ENCODE measurements at places on chromosomes 2 and 18.

- no peak for DNase-seq
Measured at GRCh38 chr18:63965716-63966330, 4.1 kb upstream of the SERPINB8 start.

- DNase-seq, result no peak
Measured at GRCh38 chr18:36777566-36777965, 51.2 kb downstream of the TPGS2 start.

DNA sequence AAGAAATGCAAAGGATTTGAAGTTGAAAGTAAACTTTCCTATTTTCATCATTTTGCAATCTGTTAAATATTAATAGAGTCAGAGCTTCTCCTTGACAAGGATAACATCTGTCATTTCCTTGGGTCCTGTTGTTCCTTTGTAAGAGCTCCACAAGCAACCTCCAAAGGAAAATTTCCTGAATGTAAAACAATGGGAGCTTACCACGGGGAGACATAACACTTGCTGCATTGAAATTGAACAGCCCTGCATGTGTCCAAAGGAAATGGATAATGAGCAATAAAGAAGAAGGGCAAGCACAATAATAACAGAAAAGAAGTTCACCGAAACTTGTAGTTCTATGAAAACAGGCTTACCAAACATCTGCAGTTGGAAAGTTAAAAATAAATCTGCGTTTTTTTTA, 42.0 kb upstream of the SCG2 start:
- DNase-seq, result no peak

DNA sequence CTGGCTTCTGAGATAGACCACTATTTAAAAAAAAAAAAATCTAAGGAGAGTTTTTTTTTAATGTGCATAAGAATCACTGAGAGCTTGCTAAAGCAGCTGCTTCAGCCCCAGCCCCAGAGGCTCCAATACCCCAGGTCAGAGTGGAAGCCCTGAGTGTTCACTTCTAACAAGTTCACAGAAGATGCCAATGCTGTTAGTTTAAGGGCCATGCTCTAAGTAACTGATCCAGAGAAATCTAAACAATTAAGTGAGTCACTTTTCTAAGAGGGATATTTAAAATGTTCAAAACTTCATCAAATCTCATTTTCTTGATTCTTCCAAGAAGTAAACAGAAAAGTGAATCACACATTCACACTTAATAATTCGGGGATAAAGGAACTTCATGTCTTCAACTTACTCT, 126.4 kb upstream of the CD226 start:
- no peak for DNase-seq

- DNase-seq, result no peak
Measured at GRCh38 chr2:234842753-234843152, 109.1 kb upstream of the SH3BP4 start.

DNA sequence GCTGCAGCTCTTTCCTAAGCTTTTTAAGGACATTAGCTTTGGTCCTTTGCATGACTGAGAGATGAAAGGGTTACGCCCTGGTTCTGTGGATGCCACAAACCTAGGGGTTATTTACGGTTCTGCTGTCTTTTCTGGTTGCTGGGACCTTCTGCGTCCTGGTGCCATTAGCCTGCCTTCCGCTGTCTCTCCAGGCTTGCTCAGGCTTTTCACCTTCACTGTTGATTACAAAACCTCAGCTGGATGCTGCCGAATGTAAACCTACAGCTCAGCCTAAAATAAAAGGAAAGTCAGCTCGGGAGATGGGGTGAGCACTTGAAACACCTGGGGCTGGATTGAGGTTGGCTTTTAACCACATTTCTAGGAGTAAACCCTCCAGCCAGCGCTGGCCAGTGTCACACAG, 130.9 kb upstream of the ARHGAP28 start:
- no peak for DNase-seq

DNA sequence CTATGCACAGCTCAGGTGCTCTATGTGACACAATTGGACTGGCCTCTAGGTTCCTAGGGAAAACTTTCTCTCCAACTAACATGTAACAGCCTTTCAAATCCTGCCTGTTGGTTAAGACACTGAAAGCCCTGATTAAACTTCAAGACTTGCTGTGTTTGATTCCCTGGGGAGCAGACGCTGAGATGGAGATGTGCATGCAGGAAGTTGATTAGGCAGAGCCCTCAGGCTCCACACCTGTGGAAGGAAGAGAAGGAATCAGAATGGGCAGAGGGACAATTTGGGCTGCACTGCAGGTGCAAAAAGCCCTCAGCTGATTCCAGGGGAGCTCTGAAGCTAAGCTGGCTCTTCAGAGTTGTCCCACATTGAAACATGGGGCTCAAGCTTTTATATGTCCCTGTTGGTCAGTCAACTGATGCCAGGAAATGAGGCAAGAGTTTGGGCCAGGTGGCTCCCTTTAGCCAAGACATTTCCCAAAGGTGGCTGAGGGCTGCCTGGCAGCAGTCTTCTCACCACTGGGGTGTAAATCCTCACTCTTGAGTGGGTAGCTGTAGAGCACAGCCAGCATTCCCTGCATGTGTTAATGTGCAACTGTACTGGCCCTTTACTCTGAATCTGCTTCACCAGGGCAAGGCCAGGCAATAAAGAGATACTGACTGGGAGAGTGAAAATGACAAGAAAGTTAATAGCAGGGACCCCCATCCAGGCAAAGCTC, 199.5 kb upstream of the DDX18 start:
- DNase-seq, result no peak

DNA sequence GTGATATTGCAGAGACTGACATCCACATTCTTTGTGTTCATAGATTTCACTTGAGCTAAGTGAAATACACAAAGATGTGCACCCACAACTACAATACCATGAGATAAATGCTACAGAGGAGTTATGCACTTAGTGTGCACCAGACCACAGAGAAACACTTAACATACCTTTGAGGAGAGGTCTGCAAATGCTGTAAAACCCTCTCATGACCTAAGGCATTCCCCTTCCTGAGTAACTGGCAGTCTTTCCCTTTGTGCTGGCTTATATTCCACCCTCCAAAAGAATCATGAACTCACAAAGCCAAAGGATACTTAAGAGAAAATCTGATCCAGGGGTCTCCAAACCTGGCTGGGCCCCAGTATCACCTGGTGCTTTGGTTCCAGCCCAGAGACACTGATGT, 16.2 kb downstream of the NXPH2 start:
- no peak for DNase-seq

GRCh38 chr2:235981631-235982030, 186.6 kb downstream of the GBX2 start:
- DNase-seq, result no peak

- DNase-seq, result no peak
Measured at GRCh38 chr18:11653521-11653920, 35.5 kb upstream of the GNAL start.

- peak; percentile 23 for DNase-seq
Measured at GRCh38 chr2:65064728-65065552, 8.7 kb downstream of the CEP68 start.

- DNase-seq, result no peak
Measured at GRCh38 chr2:119438726-119439284, 7.2 kb downstream of the TMEM37 start.

- no peak for DNase-seq
Measured at GRCh38 chr2:40101131-40101575, 322.1 kb upstream of the THUMPD2 start.

GRCh38 chr2:189267925-189268579, 88.5 kb upstream of the COL5A2 start:
- DNase-seq, result no peak

GRCh38 chr2:146764301-146764700, 1080.5 kb upstream of the ACVR2A start:
- DNase-seq, result no peak

DNA sequence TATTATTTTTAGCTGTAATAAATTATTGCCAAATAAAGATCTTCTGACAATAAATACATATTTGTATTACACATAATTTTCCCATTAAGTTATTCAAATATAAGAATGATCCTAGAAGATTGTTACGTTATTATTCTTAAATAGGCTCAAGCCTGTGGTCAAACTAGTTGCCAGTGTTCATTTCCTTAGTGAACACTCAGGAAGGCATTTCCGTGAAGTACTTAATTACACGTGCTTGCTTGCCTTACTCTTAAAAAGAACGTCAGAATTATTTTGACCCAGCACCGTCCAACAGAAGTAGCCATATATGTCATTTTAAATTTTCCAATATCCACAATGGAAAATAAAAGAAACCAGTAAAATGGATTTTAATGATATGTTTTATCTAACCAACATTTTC, 249.8 kb downstream of the TXNL1 start:
- no peak for DNase-seq

DNA sequence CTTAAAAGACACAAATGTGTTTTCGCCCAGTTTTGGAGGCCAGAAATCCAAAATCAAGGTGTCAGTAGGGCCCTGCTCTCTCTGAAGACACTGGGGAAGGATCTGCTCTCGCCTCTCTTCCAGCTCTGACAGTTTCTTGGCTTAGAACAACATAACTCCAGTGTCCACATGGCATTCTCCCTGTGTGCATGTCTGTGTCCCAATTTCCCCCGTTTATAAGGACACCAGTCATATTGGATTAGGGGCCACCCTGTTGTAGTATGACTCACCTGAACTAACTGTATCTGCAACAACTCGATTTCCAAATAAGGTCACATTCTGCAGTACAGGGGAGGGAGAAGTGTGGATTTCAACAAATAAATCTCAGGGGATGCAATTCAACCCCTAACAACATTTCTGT, 263.2 kb downstream of the SS18 start:
- DNase-seq, result no peak

- peak; percentile 57 for DNase-seq
Measured at GRCh38 chr2:8049851-8050571, 631.8 kb upstream of the ID2 start.

- DNase-seq, result no peak
Measured at GRCh38 chr2:10487081-10487740, 39.1 kb upstream of the ODC1 start.

GRCh38 chr2:43328133-43328532, 101.7 kb upstream of the ZFP36L2 start:
- no peak for DNase-seq

DNA sequence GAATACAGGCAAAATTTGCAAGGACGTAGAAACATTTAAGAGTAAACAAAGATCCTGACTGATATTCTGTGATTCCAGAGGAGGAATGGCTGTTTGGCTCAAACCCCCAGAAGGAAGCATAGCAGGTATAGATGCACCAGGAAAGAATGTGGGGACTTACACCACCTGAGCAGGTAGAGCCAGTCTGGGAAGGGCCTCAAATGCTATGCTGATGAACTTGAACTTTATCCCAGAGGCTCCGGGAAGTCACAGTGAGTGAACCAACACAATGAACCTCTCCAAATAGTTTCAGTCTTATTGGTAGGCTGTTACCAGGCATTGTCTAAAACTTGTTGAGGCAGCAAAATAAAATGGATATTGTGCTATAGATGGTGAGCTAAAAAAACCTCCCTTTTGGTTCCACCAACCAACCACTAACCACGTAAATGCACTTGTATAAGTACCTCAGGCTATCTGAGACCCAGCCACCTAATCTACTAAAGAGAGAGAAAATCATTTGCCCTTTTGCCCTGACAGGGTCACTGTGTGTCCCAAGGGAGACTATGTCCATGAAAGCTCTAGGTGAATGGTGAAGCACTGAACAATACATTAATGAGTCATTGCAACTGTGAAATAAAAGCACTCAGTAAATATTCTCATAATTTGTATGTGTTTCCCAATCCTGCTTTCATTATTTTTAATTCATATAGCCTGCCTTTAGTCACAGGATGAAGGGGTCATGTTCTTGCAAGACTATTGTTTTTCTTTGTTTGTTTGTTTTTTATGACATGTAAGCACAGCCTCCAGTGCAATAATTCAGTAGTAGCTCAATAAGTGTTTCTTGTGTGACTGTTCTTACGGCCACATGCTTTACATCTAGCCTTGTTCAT, 911.6 kb downstream of the EPHA4 start:
- no peak for DNase-seq

DNA sequence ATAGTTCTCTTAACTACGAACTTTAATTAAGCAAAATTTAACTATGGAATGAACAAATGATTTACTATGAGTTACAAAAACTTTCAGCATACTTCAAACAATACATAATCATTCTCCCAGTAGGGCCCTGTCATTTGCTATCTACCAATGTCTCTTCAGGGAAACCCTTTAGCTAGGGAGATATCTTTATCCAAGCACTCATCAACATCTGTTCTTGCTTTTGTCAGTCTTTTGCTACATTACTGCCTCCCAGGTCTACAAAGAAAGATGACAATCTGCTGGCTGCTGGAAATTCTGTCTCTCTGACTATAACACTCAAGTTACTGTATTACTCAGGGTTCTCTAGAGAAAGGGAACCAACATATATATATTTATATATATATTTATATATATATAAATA, 1626.3 kb upstream of the CELF4 start:
- DNase-seq, result no peak

DNA sequence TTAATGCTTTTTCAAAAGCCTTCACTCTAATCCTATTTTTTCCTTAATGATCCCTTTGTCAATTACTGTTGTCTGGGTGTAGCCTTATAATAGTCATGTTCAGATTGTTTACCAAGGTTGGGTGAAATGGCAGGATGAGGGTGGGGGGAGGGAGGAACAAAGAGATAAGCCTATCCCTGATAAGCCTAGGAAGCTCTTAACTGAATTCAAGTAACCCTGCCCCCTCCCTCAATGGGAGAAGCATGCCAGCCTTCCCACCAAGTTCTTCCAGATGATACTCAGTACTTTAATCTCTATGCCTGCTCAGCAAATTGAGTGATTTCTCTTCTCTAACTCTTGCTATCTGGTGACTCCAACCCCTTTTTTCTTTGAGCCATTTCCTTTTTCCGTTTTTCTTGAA, 180.3 kb upstream of the ETAA1 start:
- no peak for DNase-seq

DNA sequence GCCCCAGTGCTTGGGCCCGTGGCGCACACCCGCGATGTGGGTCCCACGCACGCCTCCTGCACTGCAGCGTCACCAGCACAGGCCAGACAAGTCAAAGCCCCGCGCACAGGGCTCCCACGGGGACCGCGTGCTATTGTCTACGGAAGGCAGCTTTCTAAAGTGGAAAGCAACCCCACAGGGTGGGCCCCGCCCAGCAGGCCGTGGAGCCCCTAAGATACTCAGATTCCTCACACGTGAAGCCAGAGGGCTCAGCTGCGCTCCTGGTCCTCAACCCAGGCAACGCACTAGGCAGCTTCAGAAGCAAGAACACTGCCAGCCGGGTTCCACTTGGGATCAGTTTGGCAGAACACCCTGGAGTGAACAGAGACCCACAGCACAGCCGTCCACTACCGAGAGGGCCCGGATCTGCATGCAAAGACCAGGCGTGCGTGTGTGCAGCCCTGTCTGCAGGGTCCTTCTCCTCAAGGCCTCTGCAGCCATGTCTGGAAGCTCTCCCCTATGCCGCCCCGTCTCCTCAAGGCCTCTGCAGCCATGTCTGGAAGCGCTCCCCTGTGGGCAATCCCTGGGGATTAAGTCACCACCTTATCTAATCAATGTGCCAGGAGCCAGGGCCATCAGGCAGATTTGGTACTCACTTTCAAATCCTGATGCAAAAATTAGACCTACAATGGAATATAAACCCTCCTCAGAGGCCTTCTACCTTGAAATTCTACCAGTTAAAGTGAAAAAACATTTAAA, 231.3 kb downstream of the HDAC4 start:
- DNase-seq, result no peak

GRCh38 chr2:126187668-126188067, 468.3 kb upstream of the GYPC start:
- DNase-seq, result no peak

Data from stimulated activated CD4-positive, alpha-beta T cell treated with anti-CD3 and anti-CD28 coated beads, Interleukin-4, amount 100 ng/mL, for 48 hours (primary cell).